ENCODE measurements at places on chromosomes 5 and 9. TPM values are rescaled to one million over a fixed set of nuclear protein-coding genes. Genes with fewer than 3 reads are reported as not detected.

- H3K27me3 ChIP-seq: no peaks in the 10 kb centered on the region
- no peaks in the 10 kb centered on the region for H3K36me3 ChIP-seq
- H3K4me3 ChIP-seq: no peak overlapping the region
- no peak overlapping the region for H3K27ac ChIP-seq
- DNase-seq: no peak
These were observed 269.6 kb downstream of the PSAT1 start for GRCh38 chr9:78566521-78566920.

Gene RNF44
- total RNA-seq: 162 TPM

GRCh38 chr5:56164376-56164775 is 68.8 kb downstream of the ANKRD55 start:
- H3K27me3 ChIP-seq: no peaks in the 10 kb centered on the region
- peaks cover 30% of the 10 kb centered on the region for H3K4me1 ChIP-seq
- H3K36me3 ChIP-seq: no peaks in the 10 kb centered on the region
- no peak overlapping the region for H3K27ac ChIP-seq
- no peak overlapping the region for H3K4me3 ChIP-seq

Gene C1QTNF3
- 4.1 TPM for total RNA-seq

DNA sequence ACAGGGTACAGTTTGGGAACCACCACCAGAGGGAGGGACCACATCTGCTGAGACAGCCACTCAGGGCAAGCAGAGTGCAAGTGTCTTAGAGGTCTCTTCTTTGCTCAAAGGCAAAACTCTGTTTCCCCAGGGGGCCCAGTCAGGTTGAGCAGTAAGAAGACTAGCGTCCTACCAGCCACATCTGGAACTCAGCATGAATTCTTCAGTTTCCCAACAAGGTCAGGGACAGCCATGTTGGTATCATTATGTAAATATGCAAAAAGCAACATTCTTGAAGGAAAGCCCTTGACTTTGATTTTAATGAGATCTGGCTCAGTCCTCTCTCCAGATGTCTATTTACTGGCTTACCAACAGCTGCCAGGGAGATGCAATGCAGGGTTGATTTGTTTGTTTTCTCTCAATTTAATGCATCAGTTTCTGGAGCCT is 46.7 kb downstream of the TGFBI start:
- H3K4me3 ChIP-seq: no peak overlapping the region
- H3K27ac ChIP-seq: no peak overlapping the region
- H3K4me1 ChIP-seq: peaks cover 8% of the 10 kb centered on the region
- no peak for DNase-seq
- peaks cover 36% of the 10 kb centered on the region for H3K27me3 ChIP-seq

Gene HSD17B3
- total RNA-seq: 0.68 TPM

Gene PDE6A
- not detected for total RNA-seq

DNA sequence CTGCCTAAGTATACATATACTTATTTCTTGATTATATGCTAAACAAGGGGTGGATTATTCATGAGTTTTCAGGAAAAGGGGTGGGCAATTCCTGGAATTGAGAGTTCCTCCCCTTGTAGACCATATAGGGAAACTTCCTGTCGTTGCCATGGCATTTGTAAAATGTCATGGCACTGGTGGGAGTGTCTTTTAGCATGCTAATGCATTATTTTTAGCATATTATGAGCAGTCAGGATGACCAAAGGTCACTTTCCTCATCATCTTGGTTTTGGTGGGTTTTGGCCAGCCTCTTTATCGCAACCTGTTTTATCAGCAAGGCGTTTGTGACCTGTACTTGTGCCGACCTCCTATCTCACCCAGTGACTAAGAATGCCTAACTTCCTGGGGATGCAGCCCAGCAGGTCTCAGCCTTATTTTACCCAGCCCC is 80.9 kb downstream of the ALDH7A1 start:
- DNase-seq: no peak
- no peak overlapping the region for H3K4me3 ChIP-seq
- H3K36me3 ChIP-seq: no peaks in the 10 kb centered on the region
- peaks cover 2% of the 10 kb centered on the region for H3K27me3 ChIP-seq

Gene TAS2R1
- not detected for total RNA-seq

All from activated naive CD8-positive, alpha-beta T cell treated with anti-CD3 and anti-CD28 coated beads, Interleukin-2, amount 10 ng/mL, durations not matched to agents 7 days and 5 days (primary cell).